T1000 (cell line): ENCODE measurements at places on chromosomes 3 and 15.

DNA sequence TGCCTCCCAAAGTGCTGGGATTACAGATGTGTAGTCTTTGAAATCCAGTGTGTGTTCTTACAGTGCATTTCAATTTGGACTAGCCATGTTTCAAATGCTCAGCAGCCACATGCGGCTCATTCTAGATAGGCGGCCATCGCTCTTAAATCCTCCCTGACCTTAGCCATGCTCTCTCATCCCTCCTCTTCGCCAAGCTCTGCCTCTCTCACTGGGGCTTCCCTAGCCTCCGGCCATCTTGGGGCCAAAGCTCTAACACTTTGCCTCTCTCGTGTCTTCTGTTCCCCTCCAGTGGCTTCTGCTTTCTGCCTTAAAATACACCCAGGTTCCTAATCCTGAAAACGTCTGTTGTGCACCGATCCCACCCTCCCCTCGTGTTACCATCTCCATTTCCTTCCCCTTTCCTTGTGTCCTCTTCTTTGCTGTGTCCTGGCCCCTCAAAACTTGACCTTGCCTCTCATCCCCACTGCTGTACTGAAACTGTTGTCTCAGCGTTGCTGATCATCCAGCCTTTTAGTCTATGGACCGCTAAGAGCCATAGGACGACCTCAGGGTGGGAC, 1.4 kb upstream of the GHRL start:
- no peak for DNase-seq

GRCh38 chr15:101481917-101482525, 7.5 kb downstream of the PCSK6 start:
- DNase-seq = no peak

DNA sequence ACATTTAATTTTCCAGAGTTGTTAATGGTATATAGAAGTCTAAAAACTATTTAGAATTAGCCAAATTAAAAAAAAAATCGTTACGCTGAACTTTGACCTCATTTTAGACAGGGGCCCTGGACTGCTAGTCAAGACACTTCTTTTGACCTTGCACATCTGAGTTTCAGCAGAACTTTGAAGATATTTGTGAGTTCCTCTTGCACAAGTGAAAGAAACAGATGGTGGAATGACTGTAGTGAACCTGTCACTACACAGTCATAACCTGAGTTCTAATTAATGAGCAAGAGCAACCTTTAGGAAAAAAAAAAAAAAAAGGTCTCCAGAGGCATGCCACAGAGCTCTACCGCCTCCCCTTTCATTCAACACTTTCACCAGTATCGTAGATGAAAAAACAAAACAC, 5.3 kb downstream of the MYO5C start:
- DNase-seq = no peak

DNA sequence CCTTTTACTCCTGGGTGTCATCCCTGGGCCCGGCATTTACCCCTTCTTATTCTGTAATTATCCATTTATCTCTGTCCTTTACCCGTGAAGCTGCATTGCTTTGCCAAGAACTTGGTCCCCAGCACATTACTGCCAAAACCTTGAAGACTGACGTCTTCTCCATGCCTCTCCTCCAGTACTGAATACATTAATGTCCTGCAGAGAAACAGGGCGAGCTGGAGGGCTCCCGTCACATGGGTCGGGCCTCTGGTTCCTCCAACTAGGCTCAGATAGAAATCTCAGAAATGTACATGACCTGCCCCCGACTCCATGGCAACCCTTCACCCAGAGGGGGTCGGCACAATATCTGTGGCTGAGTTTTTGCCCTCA, 445 bp downstream of the EFCAB12 start:
- no peak for DNase-seq

DNA sequence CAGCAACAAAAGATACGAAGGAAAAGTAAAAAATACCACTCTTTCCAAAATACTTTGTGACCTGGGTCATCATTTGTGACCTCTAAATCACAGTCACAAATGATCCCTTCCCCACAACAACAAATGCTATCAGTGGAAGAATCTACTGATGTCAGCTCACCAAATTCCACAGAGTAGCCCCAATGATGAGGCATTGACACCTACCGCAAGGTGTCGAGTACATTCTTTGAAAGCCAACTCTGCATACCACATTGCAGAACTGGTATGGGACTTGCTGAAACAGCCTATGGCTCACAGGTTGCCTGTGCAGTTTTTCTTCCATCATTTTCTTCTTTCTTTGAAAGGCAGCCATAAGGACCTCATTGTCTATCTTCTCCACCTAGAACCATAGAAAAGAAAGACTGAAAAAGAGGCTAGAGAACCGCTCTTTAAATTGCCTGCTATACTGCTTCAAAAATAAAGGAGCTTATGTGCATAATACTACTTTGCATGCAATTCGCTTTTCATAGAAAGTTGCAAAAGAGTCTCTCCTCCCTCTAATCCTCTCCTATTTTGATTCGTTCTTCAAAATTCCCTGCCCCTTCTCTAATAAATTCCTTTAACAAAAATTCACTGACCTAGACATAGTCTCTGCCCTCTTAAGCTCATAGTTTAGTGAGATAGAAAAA, 21.4 kb upstream of the KPNA1 start:
- no peak for DNase-seq

GRCh38 chr3:129773691-129774663, 119.5 kb downstream of the TMCC1 start:
- DNase-seq = no peak

GRCh38 chr3:25056803-25057351, 371.2 kb upstream of the RARB start:
- no peak for DNase-seq

- no peak for DNase-seq
Measured at GRCh38 chr3:114827495-114827894, 319.6 kb downstream of the ZBTB20 start.

GRCh38 chr3:70053293-70053692, 53.8 kb downstream of the SAMMSON start:
- DNase-seq = no peak

DNA sequence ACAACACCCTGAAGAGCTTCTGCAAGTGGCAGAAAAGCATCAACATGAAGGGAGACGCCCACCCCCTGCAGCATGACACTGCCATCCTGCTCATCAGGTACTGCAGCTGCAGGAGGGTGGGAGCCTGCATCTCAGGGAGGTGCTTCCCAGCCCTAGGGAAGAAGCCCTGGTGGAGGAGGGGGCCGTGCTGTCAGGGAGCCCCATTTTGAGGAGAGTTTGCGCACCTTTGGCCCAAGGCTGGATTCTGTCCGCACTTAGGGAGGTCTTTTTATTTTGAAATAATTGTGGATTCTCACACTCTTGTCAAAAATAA, 42.1 kb downstream of the SAXO2 start:
- DNase-seq = no peak

DNA sequence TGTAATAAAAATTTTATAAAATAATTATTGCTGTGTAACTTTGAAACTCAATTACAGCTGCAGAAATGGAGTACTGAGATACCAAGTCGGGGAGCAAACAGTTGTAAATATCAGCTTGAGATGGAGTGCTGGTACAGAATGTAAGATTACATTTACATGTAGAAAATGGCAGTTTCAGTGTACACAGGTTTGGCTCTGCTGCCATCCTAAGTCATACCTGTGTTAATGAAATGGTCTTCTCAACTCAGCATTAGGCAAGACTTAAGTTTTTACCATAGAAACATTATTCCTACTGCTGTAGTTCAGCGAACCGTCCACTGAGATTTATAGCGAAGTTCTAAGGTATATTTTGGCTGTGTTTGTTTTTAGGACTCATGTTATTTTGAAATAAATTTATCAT, 110.1 kb upstream of the TBL1XR1 start:
- DNase-seq = no peak

DNA sequence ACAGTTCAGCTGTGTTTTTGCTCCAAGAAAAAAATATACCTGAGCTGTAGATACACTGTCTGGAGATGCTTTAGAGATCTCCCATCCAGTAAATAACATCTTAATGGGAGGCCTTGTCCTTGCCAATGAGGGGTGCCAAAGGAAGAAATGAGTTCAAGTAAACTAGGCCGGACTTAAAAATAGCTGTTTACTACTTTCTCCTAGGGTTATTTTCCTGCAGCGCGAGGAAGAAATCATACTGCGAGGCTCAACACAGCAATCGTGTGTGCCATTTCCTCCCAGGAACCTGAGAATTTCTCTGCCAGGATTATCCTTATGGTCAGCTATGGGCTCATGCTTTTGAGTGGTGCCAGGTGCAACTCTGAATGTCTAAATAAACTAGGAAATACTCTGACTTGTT, 71.9 kb downstream of the CMTM8 start:
- DNase-seq = no peak

DNA sequence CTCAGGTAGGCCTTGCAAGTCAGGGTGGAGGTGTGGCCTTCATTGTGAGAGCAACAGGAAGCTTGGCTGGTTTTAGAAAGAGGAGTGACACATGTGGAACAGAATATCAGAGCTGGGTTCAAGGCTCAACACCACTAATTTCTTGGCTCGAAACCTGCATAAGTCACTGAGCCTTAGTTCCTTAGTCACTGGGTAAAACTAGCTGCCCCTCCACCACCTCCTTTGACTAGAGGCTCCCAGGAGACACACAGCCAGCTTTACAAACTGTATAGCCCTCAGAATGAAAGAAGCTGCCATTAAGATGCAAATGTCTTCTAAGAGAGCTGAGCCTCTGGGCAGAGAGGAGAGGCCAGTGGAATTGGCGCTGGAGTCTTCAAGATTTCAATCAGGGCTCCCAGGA, 67.7 kb downstream of the CERS3 start:
- no peak for DNase-seq

GRCh38 chr3:168548719-168549118, 453.0 kb upstream of the GOLIM4 start:
- no peak for DNase-seq

GRCh38 chr3:11610044-11610671, 33.6 kb downstream of the VGLL4 start:
- no peak for DNase-seq

DNA sequence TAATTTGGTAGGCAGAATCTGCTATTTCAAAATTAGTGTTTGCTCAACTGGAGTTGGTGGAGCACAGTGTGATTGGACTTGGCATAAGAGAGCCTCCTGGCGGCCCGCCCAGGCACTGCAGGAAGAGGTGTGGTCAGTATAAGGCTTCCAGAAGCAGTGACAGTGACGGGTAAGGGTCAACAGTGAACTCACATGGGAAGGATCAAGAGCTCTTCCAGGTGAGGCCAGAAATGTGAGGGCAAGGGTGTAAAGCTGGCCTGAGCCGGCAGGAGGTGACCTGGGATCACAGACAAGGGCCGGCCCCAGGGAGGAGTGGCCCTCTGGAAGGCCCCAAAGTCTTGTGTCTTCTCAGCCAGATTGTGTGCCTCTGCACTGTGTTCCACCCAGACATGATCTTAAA, 93.2 kb upstream of the RNF7 start:
- no peak for DNase-seq

DNA sequence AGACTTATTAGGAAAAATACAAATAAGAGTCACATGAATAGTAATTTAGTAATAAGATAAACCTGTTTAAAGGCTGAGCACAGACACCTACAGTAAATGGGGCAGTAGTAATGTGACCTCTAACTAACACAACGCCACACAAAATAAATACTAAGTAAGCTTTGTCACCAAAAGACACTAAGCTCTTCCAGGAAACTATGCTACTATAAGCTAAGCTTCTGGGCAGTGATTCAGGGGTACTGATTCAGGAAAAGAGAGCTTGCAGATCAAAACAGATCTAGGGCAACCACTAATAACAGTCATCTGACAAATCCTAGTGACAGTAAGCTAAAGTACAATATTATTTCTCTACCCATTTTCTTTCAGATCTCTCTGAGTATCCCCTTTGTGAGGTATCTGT, 68.8 kb downstream of the PLOD2 start:
- no peak for DNase-seq

DNA sequence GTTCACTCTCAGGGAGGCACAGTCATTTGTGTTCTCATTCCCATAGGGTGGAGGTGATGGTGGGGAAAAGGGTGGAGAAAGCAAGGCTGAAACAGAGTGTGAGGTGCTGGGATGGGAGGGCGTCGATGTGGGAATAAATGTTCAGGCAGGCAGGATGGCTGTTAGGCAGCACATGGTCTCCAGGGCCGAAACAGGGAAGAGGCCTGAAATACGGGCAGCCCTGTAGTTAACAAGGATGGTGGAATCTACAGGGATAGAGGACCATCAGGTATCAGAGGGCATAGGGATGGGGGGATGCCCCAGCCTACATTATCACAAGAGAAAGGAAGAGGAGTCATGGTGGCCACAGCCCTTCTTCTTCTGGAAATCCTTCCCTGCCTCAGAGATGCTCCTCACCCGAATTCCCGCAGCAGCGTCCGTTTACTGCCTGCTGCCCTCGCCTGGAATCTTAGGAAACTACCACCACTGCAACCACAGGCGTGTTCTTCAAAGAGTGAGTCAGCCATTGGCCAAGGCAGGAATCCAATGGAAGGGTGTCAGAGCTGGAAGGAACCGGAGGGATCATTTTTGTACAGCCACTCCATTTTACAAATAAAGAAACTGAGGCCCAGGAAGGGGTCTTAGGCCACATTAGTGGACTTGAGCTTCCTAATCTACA, 49.7 kb upstream of the POMGNT2 start:
- DNase-seq = peak; percentile 45

DNA sequence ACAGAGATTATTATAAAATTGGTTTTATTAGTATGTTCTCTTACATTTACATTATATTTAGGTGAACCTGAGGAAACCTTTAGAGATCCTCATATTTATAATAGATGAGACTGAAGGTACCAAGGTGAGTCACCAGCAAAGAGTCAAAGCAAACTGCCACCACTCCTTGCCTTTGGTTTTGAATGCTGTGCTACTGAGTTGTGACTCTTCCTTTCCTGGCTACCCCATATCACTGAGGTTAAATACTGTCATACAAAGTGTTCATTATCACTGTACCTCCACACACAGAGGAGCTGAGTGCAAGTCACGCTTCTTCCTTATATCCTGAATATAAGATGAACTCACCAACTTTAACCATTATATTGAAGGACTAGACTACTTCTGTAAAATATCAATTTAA, 168.2 kb downstream of the CBLB start:
- DNase-seq = no peak

DNA sequence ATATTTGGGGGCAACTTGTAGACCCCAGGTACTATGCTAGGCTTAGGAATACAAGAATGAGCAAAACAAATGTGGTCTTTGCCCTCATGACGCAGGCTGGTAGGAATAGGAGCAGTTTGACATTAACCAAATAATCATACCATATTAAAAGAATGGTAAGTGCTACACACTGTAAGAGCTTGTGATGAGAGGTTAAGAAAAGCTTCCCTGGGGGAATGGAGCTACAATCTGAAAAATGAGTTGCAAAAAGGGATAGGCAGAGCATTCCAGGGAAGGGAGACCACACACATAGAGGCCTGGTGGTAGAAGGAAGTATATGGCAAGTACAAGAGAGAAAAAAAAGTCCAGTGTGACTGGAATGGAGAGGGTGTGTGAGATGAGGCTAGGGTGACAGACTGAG, 37.3 kb downstream of the TMOD3 start:
- no peak for DNase-seq

- DNase-seq = no peak
Measured at GRCh38 chr3:5630406-5630805, 442.9 kb downstream of the EDEM1 start.

DNA sequence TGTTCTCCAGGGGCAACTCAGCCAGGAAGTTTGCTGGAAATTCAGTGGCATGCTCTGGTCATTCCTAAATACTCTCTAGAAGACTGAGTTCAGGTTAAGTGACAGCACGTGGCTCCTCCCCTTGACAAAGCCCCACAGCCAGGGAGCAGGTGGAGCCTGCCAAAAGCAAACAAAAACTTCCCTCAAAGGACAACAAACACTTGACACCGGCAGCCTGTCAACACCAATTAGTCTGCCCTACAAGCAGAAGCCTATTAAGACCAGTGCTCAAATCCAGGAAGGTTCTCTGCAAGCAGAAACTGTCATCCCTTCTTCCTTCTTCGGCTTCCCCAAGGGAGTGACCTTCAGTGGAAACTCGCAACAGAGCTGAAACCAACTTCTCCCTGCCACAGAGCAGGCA, 5.0 kb downstream of the MEX3B start:
- DNase-seq = no peak
